ENCODE measurements at places on chromosomes 5 and 9.

DNA sequence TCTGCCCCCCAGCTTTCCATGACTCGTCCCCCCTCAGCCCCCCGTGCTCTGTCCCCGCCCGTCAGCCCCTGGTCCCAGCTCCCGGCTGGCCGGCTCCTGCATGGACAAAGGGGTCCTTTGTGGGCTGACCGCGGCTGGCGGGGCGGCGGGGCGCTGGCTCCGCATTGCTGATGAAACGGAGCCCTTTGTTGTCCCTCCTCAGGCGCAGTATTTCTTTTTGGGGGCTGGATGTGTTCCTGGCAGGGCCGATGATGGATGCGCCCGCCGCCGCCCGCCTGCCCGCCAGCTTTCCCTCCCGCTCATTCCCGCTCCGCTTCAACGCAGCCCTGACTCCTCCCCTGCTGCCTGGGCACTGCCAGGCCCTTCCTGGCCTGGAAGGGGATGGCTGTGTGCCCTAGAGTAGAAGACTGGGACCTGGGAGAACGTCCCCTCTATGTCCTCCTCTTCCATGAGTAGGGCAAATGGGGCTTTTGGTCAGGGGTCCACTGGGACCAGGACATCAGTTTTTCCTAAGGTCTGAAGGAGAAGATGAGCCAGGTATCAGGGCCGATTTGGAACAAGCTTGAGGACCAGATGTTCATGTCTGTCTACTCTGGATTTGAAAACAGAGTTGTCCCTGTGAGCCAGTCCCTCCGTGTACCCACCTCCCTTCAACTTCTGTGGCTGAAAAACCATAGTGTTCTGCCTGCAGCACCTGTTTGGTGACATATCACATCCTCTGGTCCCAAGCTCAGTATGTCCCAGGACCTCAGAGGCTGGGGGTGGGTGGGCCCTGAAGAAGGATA is 29.0 kb downstream of the CXXC5 start:
- no peak for DNase-seq

DNA sequence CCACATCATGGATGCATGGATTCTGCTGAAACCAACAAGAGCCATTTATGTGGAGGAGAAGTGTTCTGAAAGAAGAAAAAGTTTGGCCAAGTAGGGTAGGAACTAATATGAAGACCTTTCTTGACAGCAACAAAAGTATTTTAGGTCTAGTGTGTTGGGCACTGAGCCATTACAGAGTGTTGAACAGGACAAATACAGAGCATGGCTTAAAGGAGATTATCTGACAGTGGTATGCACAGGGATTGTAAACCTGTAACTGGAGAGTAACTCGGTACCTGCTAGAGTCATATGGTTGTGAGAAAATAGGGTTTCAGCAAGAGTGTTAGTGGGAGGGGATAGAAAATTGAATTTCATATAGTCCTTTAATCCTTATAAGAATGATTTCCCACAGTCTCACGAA is 513.2 kb upstream of the WWC1 start:
- no peak for DNase-seq

DNA sequence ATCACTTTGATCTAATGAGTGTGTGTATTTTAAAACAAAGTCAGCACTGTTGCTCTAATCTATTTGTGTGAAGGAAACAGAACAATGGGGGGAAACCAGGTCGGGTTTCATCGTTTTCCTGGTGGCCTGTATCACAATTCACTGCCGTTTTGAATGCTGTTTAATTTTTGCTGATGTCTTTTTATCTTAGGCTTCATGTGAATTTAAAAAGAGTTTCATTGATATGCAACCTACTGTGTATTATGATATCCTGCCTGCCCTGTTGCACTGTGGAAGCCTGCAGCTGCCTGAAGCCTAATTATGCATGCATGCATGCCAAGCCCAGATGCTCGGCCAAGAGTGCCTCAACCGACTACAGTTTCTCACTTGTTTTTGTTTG is 307.5 kb downstream of the ZNF608 start:
- no peak for DNase-seq

DNA sequence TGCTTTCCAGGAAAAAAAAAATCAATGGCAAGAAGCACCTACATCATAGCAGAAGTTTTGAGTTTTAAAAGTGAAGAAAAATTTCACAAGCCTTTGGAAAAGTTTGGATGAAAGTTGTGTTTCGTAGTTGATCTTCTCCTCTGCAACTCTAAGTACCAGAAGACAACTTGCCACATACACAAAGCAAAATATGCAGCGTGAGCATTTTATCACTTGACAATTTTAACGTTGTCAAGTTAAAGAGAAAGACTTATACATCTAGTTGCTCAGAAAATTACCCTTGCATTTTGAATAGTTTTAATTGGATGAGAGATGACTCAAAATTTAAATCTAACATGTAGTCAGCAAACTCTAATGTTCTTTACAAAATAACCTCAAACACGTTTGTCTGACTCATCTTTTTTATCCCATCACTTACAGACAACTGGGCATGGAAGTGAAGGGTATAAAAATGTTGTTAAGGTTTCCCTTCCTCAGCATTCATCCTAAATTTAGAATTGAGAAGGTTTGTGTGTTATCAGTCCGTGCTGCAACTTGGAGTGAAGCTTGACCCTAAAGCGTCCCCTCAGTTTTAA is 213.4 kb downstream of the MARCHF11 start:
- DNase-seq, result no peak

DNA sequence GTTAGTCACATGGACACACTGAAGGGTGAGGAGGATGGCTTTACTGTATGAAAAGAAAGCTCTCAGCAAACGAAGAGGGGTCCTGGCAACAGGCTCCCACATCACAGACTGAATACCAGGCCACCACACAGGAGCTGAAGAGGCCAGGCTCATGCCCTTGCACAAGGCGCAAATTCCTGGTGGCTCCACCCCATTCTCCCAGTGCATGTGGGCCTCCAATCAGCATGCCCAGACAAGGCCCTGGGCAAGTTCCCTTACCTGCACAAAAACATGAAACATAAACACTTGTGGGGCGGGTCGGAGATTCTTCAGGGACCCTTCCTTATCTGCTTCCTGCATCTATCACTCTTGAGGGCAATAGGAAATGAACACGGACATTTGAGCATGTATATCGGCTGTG is 935.8 kb upstream of the EDIL3 start:
- no peak for DNase-seq

DNA sequence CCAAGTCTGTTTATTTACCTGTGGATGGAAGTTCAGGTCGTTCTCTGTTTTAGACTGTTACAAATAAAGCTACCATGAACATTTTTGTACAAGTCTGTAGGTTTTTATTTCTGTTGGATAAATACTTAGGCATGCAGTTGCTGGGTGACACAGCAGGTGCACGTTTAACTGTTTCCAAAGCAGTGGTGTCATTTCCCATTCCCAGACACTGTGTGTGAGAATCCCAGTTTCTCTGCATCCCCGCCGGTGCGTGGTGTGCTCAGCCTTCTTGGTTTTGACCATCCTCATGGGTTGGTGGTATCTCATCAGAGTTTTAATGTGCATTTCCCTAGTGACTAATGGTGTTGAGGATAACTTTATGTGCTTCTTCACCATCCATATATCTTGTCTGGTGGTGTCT is 27.2 kb downstream of the AHRR start:
- no peak for DNase-seq

DNA sequence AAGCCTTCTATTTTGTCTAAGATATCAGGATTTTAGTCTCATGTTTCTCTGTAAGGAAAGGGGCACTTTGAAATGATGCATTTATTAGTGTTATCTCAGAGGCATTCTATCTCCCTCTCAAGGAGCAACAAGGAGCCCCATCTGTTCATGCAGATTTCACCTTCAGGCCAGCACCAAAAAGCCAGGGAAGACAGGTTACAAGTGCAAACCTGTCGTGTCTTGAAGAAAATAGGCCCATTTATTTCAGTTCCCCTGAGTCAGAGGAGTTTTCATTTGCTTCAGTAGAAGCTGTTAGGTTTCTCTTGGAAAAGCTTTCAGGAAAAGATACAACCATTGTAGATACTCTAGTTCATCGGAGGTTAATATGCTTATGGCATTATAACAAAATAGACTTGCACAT is 97.2 kb downstream of the SPOCK1 start:
- no peak for DNase-seq

DNA sequence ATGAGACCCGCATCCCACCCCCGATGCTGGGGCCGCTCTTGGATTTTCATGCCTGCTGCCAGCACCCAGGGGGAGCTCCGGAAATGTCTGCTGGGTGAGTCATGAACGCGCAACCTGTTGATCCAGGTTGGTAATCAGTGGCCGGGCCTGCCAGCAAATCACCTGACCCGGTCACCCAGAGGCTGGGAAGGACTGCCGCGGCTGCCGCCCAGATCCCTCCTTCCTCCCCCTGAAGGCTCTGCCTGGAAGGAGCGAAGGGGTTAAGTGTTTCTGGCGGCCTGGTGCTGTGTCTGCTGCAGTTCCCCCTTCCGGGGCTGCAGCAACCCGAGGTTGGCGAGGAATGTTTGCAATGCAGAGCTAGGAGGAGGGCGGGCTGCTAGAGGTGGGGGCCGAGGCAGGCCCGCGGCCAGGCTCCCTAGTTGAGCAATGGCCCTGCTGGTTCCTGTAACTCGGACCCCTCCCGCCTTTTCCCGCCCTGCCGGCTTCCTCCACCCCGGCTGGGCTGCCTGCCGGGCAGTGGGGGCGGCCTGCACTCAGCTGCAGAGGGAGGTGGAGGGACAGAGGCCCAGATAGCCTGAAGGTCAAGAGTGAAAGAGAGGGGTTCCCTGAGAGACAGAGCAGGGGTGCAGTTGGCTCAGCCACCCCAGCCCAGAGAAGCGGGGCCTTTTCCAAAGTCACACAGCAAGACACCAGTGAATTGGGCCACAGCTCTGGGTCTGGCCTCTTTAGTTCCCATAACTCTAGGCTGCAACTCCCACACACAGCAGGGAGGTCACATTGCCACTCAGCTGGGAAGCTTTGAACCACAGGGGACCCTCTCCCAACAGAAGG is 156.3 kb upstream of the IER5L start:
- DNase-seq, result no peak

- no peak for DNase-seq
Measured at GRCh38 chr9:4904322-4905134, 80.5 kb upstream of the JAK2 start.
